ENCODE measurements at places on chromosomes 13 and 19. TPM values are rescaled to one million over a fixed set of nuclear protein-coding genes. Genes with fewer than 3 reads are reported as not detected.

DNA sequence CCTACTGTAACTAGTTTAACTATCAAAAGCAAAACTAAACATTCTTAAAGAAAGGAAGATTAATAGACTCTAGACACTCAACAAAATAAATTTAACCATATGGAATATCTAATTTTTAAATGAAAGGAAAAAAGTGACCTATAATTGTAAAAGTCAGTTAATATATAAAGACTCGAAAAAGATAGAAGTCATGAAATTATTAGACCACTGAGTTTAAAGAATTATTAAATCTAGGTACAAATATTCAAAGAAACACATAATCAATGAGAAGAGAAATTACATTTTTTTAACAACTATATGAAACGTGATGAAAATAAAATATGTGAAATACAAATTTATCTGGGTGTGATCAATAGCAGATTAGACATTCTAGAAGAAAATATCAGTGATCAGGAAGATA is 706.8 kb upstream of the PCDH20 start:
- no peak for DNase-seq

DNA sequence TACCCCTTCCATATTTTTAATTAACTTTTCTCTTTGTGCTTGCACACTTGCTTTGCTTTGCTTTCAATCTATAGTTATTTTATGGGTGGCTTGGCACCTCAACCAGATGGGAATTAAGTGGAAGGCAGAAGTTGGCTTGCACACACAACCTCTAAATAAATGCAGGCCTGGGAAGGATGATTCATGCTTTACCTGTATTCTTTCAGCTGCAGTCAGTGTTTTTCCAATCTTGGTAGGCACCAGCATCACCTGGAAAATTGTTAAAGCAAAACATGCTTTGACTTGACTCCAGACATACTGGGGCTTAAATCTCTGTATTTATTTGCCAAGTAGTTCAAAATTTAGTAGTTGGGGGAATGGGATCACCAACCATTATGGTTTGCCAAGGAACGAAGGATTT is 543.0 kb downstream of the GPC6 start:
- DNase-seq: no peak

IRGC gene
- total RNA-seq: not detected

VN1R4 gene
- total RNA-seq: not detected

Measured in SJSA1 (cell line).